ENCODE measurements at places on chromosomes 13 and 19.

GRCh38 chr13:36244990-36245389, 30.6 kb upstream of the SOHLH2 start:
- no peak for DNase-seq

DNA sequence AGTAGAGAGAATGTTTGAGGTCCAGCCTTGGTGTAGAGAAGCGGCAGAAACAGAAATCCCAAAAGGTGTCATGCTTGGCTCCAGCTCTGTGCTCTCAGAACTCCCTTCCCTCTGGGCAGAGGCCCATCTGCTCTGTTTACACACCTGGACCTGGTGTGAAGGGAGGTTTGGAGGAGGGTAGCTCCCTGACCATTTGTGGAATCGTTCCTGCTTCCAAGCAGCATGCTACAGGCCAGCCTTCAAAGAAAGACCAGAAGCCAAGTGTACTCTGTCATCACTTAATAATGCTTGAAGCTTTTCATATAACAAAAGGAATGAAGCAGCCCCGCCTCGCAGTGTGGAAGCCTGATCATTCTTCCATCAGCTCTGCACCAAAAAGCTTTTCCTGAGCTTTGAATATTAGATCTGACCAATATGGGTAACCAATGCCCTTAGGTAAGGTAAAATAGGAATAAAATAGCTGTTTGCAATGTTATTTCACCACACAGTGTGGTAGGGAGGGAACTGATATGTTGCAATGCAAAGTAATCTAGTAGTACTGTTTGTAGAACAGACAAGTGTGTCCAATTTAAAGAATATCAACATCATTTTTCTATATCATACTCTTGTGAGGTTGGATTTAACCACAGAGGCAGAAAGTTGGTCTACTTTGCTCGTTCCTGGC, 63.3 kb downstream of the ZIC5 start:
- no peak for DNase-seq

DNA sequence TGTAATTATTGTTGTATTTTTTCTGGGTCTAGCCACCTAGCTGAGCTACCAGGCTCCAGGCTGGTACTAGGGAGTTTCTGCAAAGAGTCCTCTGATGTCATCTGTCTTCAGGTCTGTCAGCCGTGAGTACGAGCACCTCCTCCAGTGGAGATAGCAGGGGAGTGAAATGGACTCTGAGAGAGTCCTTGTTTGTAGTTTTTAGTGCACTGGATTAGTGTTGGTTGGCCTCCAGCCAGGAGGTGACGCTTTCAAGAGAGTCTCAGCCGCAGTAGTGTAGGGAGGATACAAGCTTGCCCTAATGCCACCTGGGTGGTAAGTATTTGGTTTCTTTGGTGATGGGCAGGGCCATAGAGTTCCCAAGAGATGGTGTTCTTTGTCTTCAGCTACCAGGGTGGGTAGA, 384.8 kb downstream of the SLC7A1 start:
- DNase-seq = no peak

DNA sequence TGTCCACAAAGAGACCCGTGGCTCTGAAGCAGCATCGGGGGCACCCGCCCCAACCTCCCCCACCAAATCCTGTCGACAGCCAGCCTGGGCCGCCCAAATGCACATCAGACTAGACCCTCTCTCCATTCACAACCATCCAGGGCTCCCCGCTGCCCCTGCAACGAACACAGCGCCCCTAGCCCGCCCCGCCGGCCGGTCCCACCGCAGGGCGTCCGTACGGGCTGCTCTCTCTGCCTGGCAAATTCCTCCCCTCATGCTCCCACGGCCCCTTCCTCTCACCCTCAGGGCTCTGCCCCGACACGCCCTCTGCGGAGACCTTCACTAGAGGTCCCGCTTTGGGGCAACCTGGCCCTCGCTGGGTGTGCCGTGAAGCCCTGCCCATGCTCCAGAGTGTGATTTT, 7.1 kb downstream of the TCF3 start:
- DNase-seq = no peak

DNA sequence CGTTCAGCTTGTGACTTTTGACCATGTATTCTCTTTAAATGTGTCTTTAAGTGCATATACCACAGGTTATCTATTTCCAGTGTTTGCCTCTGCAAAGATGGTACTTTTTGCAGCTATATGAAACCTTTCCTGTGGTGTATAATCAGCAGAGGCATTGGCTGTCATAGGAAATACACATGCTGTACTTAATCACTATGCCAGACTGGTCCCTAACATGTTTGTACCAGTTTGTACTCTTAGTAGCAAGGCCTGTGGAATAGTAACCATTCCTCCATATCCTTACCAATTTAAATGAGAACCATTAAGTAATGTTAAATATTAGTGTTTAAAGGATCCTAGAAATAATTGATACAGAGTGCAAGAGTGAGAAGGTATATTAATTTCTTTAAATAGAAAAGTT, 69.8 kb downstream of the CDK8 start:
- DNase-seq = no peak
